Psoas muscle (tissue), 8 donors: ENCODE measurements at places on chromosomes 6 and 20. TPM values are rescaled to one million over a fixed set of nuclear protein-coding genes. Genes with fewer than 3 reads are reported as not detected.

Gene ADGRB3
- polyA plus RNA-seq: 0.10 TPM

Gene HSPA12B
- polyA plus RNA-seq: 7.5 TPM

- no peak overlapping the region for H3K27ac ChIP-seq
- H3K27me3 ChIP-seq: no peaks in the 10 kb centered on the region
- H3K36me3 ChIP-seq: no peaks in the 10 kb centered on the region
- H3K4me3 ChIP-seq: no peak overlapping the region
- DNase-seq: no peak
These were observed 48.0 kb downstream of the MUC22 start for GRCh38 chr6:31058128-31058894.

GRCh38 chr20:4717816-4718570 is 3.7 kb upstream of the PRND start:
- H3K4me1 ChIP-seq: no peaks in the 10 kb centered on the region
- no peak for DNase-seq
- no peaks in the 10 kb centered on the region for H3K27me3 ChIP-seq
- no peaks in the 10 kb centered on the region for H3K36me3 ChIP-seq
- H3K4me3 ChIP-seq: no peak overlapping the region
- H3K27ac ChIP-seq: no peak overlapping the region

- no peak overlapping the region for H3K4me3 ChIP-seq
- H3K4me1 ChIP-seq: no peaks in the 10 kb centered on the region
- H3K27me3 ChIP-seq: no peaks in the 10 kb centered on the region
- no peak overlapping the region for H3K27ac ChIP-seq
- no peaks in the 10 kb centered on the region for H3K36me3 ChIP-seq
- no peak for DNase-seq
These were observed 1092.0 kb upstream of the MAP3K7 start for GRCh38 chr6:91678679-91679446.

- DNase-seq: no peak
- no peaks in the 10 kb centered on the region for H3K27me3 ChIP-seq
- no peaks in the 10 kb centered on the region for H3K4me1 ChIP-seq
- H3K4me3 ChIP-seq: no peak overlapping the region
- no peak overlapping the region for H3K27ac ChIP-seq
- no peaks in the 10 kb centered on the region for H3K36me3 ChIP-seq
These were observed 103.1 kb upstream of the DOK5 start for GRCh38 chr20:54372313-54372712.

DNA sequence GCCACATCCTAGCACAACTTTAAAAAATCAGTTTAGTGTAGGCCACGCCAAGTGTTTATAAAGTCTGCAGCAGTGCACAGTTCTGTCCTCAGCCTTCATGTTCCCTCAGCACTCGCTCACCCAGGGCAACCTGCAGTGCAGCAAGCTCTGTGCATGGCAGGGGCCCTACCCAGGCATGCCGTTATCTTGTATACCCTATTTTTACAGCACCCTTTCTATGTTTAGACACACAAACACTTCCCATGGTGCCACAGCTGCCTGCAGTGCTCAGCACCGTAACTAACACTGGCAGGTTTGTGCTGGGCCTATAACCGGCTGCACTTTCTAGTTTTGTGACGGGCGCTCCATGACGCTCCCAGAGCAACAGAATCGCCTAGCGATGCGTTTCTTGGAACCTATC is 43.8 kb downstream of the ZBTB46 start:
- no peaks in the 10 kb centered on the region for H3K27me3 ChIP-seq
- no peak overlapping the region for H3K4me3 ChIP-seq
- no peaks in the 10 kb centered on the region for H3K4me1 ChIP-seq
- no peak for DNase-seq

- H3K4me3 ChIP-seq: no peak overlapping the region
- no peaks in the 10 kb centered on the region for H3K4me1 ChIP-seq
- no peak overlapping the region for H3K27ac ChIP-seq
- DNase-seq: no peak
- no peaks in the 10 kb centered on the region for H3K27me3 ChIP-seq
These were observed 13.6 kb upstream of the GOPC start for GRCh38 chr6:117615750-117616390.

- DNase-seq: no peak
- no peak overlapping the region for H3K4me3 ChIP-seq
- H3K4me1 ChIP-seq: no peaks in the 10 kb centered on the region
- no peaks in the 10 kb centered on the region for H3K36me3 ChIP-seq
- no peaks in the 10 kb centered on the region for H3K27me3 ChIP-seq
These were observed 18.5 kb downstream of the RPS12 start for GRCh38 chr6:132832891-132833290.

DNA sequence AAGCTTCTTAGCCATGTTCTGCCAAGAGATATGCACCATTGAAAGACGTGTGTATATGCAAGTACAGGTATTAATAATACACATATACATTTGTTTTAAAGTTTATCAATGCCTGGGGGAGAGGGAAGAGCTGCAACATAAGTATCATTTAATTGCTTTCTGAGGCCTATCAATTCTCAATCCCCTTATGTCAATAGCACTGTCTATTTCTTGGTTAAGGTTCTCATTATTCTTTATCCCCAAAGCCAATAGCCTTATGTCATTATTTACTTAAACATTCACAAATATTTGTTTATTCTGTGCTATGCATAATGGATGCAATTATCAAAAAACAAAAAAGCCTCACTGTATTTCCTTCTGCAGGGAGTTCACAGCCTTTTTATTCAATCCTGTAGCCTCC is 350.3 kb upstream of the KCNQ5 start:
- no peaks in the 10 kb centered on the region for H3K36me3 ChIP-seq
- no peak overlapping the region for H3K27ac ChIP-seq
- no peak for DNase-seq
- no peak overlapping the region for H3K4me3 ChIP-seq
- no peaks in the 10 kb centered on the region for H3K27me3 ChIP-seq

- H3K27me3 ChIP-seq: no peaks in the 10 kb centered on the region
- no peak for DNase-seq
- H3K4me1 ChIP-seq: no peaks in the 10 kb centered on the region
These were observed 67.9 kb downstream of the NCOA7 start for GRCh38 chr6:125858427-125859320.

- H3K4me1 ChIP-seq: no peaks in the 10 kb centered on the region
- H3K27me3 ChIP-seq: no peaks in the 10 kb centered on the region
- peak; percentile 73 for DNase-seq
These were observed 9.7 kb downstream of the TRMT11 start for GRCh38 chr6:125995972-125996580.
